ENCODE measurements at places on chromosomes 6 and 20. TPM values are rescaled to one million over a fixed set of nuclear protein-coding genes. Genes with fewer than 3 reads are reported as not detected.
A peak's percentile ranks its signal among the peaks of the same experiment; 100 is the strongest.

- H3K27ac ChIP-seq: no peak overlapping the region
- H3K4me3 ChIP-seq: no peak overlapping the region
- H3K27me3 ChIP-seq: no peaks in the 10 kb centered on the region
- no peak for DNase-seq
Measured at GRCh38 chr20:24829649-24830370, 119.3 kb upstream of the CST7 start.

DNA sequence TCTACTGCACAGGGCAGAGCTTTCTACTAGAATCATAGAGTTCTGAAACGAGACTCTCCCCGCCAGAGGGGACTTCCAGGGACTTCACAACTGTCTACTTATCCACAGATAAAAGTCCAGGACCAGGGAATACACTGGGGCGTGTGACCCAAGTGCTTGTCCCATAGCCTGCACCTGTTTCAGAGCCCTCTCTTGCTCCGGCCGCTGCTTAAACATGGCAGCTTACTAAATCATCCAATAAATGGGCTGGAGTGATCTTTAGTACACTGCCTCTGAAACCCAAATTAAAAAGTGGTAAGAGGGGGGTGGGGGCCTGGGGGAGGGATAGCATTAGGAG lies 8.9 kb upstream of the RAB44 start:
- H3K4me1 ChIP-seq: peaks cover 11% of the 10 kb centered on the region
- no peak overlapping the region for H3K4me3 ChIP-seq
- no peaks in the 10 kb centered on the region for H3K27me3 ChIP-seq
- H3K36me3 ChIP-seq: peaks cover 34% of the 10 kb centered on the region
- H3K27ac ChIP-seq: no peak overlapping the region

GRCh38 chr6:136113736-136114173 lies 136.4 kb downstream of the MTFR2 start:
- H3K4me1 ChIP-seq: no peaks in the 10 kb centered on the region
- no peaks in the 10 kb centered on the region for H3K36me3 ChIP-seq
- no peaks in the 10 kb centered on the region for H3K27me3 ChIP-seq
- no peak overlapping the region for H3K4me3 ChIP-seq
- H3K27ac ChIP-seq: peak overlapping the region; percentile 45

DNA sequence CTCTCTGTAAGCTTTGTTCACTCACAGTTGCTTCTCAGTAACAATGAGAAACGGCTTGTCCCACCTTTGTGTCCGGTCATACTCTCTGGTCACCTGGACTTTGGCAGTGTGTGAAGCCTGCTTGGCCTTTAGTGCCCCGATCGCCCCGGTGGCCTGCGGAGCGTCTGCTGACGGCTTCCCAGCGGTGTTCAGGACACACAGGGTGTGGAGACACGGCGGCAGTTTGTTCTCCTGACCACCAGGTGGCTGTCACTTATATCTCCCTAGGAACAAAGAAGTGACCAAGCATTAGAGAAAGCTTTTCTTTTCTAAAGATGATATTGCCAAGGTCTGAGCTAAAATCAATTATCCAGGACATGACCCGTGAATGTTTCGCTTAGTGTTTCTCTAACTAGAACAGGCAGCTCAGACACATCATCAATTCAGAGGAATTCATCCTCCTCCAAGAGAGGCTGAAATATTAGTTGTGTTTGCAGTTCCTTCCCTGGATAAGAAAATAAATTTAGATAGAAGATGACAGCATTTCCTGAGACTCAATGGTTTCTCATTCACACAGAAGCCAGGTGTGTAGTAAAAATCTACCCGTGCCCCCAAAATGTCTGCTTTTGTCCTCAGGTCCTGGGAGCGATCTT lies 167.4 kb upstream of the THBS2 start:
- peaks cover 8% of the 10 kb centered on the region for H3K4me1 ChIP-seq
- H3K27ac ChIP-seq: no peak overlapping the region
- no peaks in the 10 kb centered on the region for H3K36me3 ChIP-seq
- no peak overlapping the region for H3K4me3 ChIP-seq
- no peaks in the 10 kb centered on the region for H3K27me3 ChIP-seq

- H3K36me3 ChIP-seq: no peaks in the 10 kb centered on the region
- no peak overlapping the region for H3K27ac ChIP-seq
- no peaks in the 10 kb centered on the region for H3K27me3 ChIP-seq
- no peak for DNase-seq
Measured at GRCh38 chr6:133621751-133622150, 267.2 kb upstream of the TCF21 start.

DNA sequence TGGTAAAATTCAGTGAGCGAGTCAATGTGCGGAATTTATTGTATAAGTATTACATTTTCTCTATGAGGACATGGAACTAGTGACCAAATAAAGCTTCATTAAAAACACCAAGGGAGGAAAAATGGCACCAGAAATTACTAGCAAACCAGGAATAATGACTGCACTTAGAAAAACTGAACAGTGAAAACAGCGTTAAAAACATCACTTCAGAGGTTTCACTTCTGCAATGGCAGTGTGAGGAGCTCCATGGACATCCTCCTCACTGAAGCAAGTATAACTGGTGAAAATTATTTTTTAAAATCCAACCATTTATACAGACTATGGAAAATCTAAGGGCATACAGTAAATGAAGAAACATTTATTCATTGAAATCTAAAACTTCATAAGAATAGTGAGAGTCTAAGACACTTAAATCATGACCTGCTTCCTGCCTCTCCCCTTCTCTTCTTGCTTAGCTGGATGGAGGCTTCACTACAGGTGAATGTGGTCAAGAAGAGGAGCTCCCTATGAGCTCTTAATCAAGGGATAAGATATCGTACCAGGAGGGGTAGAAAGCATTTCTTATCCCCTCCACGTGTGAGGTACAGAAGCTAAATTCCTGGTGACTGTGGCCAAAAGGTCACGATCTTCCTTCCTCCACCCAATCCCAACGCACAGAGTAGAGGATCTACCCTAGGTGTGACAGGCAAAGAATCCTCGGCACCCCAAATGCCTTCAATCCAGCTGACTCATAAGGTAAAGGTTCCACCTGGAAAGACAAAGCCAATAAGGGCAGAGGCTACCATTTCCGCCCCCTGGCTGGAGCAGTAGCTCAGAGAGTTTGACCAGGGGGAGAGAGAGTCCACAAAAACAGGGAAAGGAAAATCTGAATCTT lies 12.3 kb upstream of the ASF1A start:
- H3K27ac ChIP-seq: no peak overlapping the region
- no peaks in the 10 kb centered on the region for H3K4me1 ChIP-seq
- no peaks in the 10 kb centered on the region for H3K27me3 ChIP-seq
- no peaks in the 10 kb centered on the region for H3K36me3 ChIP-seq
- DNase-seq: no peak
- H3K4me3 ChIP-seq: no peak overlapping the region

- peaks cover 32% of the 10 kb centered on the region for H3K27me3 ChIP-seq
- H3K27ac ChIP-seq: no peak overlapping the region
- H3K4me3 ChIP-seq: no peak overlapping the region
Measured at GRCh38 chr6:28462401-28462800, 19.1 kb upstream of the ZSCAN23 start.

DNA sequence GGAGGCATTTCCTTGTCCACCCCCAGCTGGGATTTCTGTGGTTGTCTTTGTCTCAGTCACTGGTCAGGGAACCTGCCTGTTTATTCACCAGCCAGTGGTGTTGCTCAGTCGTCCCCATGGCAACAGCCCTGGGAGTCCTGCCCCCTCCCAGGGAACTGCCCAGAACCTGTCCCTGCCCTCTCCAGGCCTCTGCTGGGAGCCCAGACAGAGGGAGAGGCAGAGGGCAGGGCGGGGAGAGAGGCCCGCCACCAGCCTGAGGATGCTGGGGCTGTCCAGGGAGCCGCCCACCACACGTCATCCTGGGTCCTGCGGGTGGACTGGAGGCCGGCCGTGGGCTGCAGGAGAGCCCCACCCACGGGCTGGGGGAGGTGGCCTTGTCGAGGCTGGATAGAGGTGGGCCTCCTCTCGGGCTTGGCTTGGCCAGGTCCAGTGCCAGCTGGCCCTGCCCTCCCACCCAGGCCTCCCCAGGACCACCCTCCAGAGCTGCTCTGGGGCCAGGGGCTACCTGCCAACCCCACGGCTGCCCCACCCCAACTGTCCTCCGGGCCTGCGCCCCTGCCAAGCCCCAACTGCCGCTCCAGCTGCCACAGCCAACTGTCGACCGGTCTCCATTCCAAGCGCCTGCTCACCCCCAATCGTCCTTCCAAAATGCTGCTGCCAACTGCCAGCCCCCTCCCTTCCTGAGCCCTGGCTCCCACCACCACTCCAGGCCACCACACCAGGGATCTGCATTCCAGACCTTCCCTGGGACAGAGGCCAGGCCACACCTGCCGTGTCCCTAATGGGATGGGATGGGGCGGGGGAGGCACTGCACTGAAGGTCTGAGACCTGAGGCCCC lies 4.2 kb upstream of the ZBTB46 start:
- H3K4me3 ChIP-seq: no peak overlapping the region
- H3K4me1 ChIP-seq: peaks cover 17% of the 10 kb centered on the region

- H3K36me3 ChIP-seq: no peaks in the 10 kb centered on the region
- DNase-seq: no peak
- H3K27ac ChIP-seq: no peak overlapping the region
- no peaks in the 10 kb centered on the region for H3K27me3 ChIP-seq
- no peaks in the 10 kb centered on the region for H3K4me1 ChIP-seq
Measured at GRCh38 chr6:154621686-154622085, 111.2 kb upstream of the CNKSR3 start.

DNA sequence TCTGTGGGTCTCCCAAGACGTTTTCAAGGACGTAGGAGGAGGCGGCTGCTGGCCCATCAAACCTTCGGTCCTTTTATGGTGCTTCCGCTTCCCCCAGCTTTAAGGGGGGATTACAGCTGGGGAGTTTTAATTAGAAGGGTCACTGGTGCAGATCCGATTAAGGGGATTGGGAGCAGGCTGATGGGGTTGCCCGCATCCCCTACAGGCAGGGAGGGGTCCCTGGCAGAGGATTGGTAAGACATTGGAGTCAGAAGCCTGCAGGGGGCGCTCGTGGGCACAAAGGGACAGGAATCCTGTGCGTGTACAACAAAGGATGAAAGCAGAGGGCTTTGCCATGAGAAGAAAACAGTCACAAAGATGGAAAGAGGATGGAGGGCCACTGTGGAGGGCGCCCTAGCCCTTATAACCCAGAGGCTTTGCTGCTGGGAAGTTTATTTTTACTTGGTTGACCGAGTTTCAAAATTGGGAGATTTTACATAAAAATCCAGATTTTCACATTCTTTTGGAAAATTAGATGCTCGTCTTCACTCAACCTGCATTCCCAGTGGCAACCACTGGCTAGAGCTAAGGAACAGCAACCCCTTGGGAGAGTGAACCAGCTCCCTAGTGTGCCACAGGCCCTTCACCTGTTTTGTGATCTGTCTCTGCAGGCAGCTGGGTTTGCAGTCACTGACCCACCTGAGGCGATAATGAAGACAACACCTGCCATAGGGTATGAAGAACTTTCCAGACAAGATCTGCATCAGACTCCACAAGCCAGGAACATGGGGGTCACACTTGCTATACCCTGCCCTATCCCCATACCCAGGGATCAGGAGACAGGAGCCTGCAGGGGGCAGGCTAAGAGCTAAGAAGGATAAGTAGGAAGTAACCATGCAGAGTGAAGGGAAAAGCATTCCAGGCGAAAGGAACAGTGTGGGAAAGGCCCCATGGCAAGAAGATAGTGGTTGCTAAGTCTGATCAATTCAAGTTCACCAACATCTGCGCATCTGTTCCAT lies 97.7 kb downstream of the KCNB1 start:
- H3K4me1 ChIP-seq: no peaks in the 10 kb centered on the region
- H3K36me3 ChIP-seq: no peaks in the 10 kb centered on the region
- DNase-seq: peak; percentile 31
- no peak overlapping the region for H3K27ac ChIP-seq
- no peak overlapping the region for H3K4me3 ChIP-seq
- peaks cover 4% of the 10 kb centered on the region for H3K27me3 ChIP-seq

DNA sequence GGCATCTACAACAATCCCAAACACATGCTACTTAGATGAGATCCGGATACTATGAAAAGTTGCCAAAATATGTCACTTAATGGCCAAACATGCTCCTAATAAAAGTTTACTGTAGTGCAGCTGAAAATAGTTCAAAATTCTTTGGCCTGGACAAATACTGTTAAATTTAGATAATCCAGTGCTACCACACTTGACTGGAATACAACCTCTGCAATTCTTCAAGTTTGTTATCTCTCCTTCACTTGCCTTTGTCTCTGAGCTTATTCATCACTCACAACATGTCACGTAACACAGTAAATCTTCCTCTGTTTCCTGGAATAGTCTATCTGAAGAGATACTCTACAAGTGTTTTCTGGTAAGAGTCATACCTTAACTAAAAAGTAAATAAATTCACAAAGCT lies 10.5 kb upstream of the PLN start:
- no peaks in the 10 kb centered on the region for H3K4me1 ChIP-seq
- no peaks in the 10 kb centered on the region for H3K27me3 ChIP-seq
- H3K4me3 ChIP-seq: no peak overlapping the region

DNA sequence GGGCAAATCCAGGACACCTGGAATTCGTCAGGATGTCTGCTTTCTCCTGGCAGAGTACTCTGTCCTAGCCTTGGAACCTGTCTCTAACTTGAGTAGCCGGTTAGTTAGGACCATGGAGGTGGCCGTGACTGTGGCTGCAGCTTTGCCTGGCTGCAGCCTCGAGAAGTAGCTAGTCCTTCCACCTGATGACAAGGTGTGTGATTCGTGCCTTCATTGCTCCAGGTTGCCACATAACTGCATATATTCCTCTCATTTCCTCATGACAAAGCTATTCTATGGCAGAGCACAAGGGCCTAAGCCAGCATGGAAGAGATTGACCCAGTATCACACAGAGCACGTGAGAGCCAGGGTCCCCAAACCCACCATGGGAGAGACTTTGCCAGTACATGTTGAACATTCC lies 39.8 kb upstream of the KIF25 start:
- DNase-seq: no peak
- H3K36me3 ChIP-seq: peaks cover 30% of the 10 kb centered on the region
- H3K27ac ChIP-seq: no peak overlapping the region
- H3K4me3 ChIP-seq: no peak overlapping the region
- no peaks in the 10 kb centered on the region for H3K27me3 ChIP-seq
- H3K4me1 ChIP-seq: peaks cover 14% of the 10 kb centered on the region

The GLP1R gene
- polyA plus RNA-seq: 0.84 TPM

The FOXQ1 gene
- 4.9 TPM for polyA plus RNA-seq

The TSBP1 gene
- not detected for polyA plus RNA-seq

The TTLL9 gene
- 1.0 TPM for polyA plus RNA-seq

The C6orf15 gene
- not detected for polyA plus RNA-seq

The SNAP25 gene
- polyA plus RNA-seq: 25.6 TPM

All from large intestine (tissue), 12 donors.